ENCODE measurements at places on chromosomes 4 and X. TPM values are rescaled to one million over a fixed set of nuclear protein-coding genes. Genes with fewer than 3 reads are reported as not detected.
A peak's percentile ranks its signal among the peaks of the same experiment; 100 is the strongest.

- DNase-seq, result no peak
Observed at GRCh38 chr4:7910263-7910896, 29.3 kb downstream of the AFAP1 start.

- DNase-seq, result peak; percentile 32
Observed at GRCh38 chrX:104351173-104351769, 96.5 kb upstream of the ESX1 start.

DNA sequence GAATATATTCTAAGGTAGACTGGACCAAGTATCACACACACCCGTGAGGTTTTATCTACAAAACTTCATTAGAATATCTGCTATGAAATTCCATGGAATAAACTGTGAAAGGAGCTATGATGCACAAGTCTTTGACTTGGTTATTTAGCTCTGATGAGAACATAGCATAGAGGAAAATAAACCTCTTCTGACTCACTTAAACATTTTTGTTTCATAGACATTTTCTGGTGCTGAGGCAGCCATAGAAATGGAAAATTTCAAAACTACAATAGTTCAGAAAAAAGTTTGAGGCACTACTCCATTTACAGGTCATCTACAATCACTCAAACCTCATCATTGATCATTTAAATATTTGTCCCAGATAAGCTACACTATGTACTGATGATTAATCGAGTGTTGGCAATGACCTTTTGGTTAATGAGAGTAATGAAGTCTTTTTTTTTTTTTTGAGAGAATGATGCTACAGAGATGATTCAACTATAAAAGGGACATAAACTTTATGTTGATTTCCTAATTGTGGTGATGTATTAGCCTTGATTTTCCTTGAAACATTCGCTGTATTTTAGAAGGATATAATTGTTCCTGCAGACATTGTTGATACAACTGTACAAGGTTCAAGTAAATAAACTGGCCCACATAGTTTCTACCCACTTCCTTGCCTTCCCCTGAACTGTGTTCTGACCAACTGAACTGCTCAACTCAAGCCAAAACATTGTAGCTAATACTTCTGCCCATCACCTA lies 77.5 kb downstream of the AREG start:
- no peak for DNase-seq

- DNase-seq, result no peak
Observed at GRCh38 chr4:4918067-4918466, 58.6 kb downstream of the MSX1 start.

DNA sequence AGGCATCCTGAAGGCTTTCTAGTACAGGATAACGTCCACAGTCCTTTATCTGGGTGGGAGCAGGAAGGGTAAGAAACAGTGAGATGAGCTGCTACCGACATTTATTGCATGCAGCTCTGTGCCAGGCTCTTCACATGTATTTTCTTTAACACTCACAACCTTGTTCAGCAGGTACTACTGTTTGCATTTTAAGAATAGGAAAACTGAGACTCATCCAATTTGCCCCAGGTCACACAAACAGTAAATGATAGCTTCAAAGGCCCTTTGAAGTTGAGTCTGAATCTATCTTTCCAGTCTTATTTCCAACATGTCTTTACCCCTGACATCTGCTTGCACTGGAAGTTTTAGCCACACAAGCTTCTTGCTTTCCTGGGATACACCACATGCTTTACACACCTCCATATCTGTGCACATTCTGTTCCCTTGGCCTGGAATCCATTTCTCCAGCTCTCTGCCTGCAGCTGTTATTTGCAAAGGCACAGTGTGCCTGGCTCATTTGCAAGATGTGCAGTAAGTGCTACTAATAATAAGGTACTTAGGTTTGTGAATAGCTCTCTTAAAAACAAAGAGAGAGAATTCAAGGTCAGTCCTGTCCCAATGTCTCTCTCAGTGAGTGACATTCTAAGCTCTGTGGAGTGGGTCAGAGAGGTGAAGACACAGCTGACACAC lies 61.2 kb downstream of the METTL14 start:
- DNase-seq, result no peak

- no peak for DNase-seq
Observed at GRCh38 chr4:36304138-36304681, 22.8 kb downstream of the DTHD1 start.

- DNase-seq, result no peak
Observed at GRCh38 chrX:34072906-34073305, 59.2 kb downstream of the FAM47A start.

DNA sequence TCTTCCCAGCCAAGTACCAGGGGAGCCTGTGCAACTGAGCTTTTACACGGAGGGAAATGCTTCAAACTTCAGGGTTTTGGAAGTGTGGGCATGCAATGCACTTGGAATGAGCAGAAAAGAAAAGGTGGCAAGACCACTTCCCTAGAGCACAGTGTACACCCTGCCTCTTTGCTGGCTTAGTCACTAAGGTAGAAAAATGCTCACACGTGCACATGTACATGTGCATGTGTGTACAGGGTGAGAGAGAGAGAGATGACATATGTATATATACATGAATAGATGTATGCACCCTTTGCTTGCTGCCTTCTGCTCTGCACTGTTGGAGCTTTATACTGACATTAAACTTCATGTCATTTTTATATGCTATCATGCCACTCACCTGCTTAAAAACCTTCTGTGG lies 7.9 kb upstream of the KLF3 start:
- DNase-seq, result no peak

DNA sequence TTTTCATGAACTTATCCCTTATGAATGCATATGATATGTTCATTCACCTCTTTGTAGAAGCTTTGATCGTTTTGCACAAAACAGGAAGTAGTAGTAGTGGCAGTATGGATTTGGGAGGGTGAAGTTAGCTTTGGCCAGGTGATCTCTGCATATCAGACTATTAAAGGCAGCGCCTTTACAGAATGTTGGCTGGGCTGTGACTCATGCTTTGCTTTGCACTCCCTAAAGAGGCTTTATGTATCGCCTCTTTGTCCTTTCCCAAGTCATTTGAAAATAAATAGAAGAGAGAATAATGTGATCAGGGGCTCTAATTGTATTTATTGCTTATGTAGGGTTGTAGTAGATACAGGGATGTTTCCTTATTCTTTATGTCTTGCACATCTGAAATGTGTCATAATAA lies 50.4 kb downstream of the SHROOM3 start:
- peak; percentile 81 for DNase-seq

DNA sequence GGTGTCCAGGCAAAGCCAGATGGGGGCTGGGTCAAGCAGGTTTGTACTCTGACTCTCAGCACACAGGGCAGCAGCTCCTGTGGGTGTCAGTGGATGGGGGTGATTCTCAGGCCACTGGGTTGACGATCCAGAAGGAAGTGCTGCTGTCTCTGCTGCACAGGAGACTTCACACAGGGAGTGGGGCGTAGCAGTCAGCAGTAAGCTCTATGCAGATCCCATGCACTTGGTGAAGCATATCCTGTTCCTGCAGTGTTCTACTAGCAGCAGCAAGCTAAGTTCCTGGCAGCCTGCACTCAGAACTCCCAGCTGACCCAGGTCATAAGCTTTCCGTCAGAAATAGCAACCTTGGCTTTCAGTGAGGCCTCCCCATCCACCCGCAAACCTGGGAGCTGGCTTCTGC lies 117.6 kb upstream of the NDST3 start:
- DNase-seq, result no peak

GRCh38 chrX:114365065-114365834 lies 218.6 kb upstream of the HTR2C start:
- DNase-seq, result peak; percentile 3

- DNase-seq, result no peak
Observed at GRCh38 chr4:152016303-152016620, 255.5 kb upstream of the GATB start.

- peak; percentile 43 for DNase-seq
Observed at GRCh38 chr4:83582289-83582785, 46.4 kb downstream of the GPAT3 start.

- no peak for DNase-seq
Observed at GRCh38 chr4:168248176-168248710, 70.3 kb downstream of the DDX60 start.

DNA sequence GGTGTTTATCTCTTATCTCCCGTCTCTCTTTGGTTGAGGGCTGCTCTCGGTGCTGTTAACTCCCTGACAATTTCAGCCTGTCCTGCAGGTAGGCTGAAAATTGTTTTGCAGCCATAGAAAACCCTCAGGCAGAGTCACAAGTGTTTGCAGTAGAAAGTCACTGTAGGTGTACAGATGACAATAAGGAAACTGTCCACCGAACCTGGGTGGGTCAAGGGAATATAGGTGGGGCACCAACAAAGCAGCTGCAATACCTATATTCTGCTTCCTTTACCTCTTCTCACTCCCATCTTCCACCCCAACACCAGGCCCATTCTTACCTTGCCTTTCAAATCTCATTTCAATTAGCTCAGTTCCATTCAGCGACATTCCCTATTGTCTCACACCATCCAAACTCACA lies 381.8 kb downstream of the PPP1R2C start:
- DNase-seq, result peak; percentile 12

GRCh38 chr4:26073886-26074560 lies 160.0 kb downstream of the SMIM20 start:
- no peak for DNase-seq

- DNase-seq, result peak; percentile 20
Observed at GRCh38 chrX:123570011-123570590, 162.8 kb downstream of the THOC2 start.

DNA sequence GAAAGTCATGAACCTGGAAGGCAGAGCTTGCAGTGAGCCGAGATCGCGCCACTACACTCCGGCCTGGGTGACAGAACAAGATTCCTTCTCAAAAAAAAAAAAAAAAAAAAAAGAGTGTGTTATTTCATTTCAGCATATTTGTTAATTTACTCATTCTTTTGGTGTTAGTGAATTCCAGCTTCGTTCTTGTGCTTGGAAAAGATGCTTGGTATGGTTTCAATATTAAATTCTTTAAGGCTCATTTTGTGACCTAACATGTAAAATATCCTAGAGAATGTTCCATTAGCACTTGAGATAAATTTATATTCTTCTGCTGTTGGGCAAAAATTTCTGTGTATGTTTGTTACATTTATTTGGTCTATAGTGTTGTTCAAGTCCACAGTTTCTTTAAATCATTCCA lies 66.8 kb downstream of the SPIN3 start:
- DNase-seq, result no peak

DNA sequence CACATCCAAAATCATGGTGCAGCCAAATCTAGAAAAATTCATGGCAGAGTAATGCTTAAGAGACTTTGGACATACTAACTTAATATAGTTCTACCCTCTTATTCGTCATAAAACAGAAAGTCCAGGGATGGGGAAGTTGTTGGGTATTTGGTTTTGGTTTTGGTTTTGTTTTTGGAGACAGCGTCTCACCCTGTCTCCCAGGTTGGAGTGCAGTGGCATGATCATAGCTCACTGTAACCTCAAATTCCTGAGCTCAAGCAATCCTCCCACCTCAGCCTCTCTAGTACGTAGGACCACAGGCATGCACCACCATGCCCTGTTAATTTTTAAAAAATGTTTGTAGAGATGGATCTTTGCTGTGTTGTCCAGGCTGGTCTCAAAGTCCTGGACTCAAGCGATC lies 271.8 kb upstream of the TENM3 start:
- no peak for DNase-seq

Gene C4orf51
- total RNA-seq, result not detected

Gene LNX1
- total RNA-seq, result 9.4 TPM

Gene POU4F2
- not detected for total RNA-seq

Gene RAB41
- total RNA-seq, result not detected

Gene DACH2
- total RNA-seq, result not detected

Gene SORCS2
- total RNA-seq, result not detected

Gene DOK7
- total RNA-seq, result 17.6 TPM

Gene TMEM35A
- total RNA-seq, result not detected

Gene KCNE5
- total RNA-seq, result 0.34 TPM

Measured in HT-29 (cell line).